ENCODE measurements at places on chromosomes 12 and 14.

DNA sequence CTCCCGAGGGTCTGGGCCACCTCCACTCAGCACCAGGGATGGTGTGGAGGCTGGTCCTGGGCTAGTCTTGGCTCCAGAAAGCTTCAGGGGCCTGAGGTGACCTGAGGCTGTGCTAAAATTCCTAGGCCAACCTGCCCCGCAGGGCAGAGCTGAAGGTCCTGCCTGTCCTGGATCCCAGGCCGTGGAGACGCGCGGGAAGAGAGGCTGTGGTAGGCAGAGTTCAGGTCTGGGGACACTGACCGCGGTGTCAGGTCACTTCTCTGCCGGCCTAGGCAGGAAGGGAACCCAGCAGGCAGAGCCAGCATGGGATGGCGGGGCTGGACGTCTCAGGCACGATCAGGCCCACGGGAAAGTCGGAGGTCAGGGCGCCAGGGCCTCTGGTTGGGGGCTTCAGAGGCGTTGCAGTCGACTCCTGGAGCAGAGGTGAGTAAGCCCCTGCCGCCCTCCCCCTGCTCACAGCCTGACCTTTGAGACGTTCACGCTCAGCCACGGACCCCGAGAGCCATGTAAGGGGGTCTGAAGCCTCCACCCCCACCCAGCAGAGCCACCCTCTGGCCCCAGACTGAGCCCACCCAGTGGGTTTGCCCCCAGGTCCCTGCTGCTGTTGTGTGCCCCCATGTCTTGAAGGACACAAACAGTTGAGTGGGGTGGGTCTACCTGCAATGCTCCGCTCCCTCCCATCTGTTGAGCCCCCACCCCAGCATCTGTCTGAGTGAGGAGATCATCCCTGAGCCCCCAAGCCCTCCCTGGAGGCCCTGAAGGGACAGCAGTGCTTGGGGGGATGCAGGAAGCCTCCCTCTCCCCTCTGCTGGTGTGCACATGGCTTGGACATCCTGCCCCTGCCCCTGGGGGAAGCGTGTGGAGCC lies 142.7 kb downstream of the KIF26A start:
- no peak for DNase-seq

- DNase-seq: no peak
These were observed 58.1 kb downstream of the STAB2 start for GRCh38 chr12:103645202-103645601.

- no peak for DNase-seq
These were observed 457.1 kb upstream of the TBX3 start for GRCh38 chr12:115140981-115141655.

DNA sequence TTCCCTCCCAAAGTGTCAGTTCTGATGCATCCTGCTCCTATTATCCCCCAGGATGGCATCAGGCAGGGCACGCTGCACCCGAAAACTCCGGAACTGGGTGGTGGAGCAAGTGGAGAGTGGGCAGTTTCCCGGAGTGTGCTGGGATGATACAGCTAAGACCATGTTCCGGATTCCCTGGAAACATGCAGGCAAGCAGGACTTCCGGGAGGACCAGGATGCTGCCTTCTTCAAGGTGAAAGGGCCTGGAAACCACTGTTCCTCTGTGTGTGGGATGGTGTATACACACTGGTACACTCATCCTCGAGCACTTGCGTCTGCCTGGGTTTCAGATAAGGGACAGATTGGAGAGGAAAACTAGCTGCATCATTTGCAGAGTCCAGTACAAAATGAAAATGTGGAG lies 1.0 kb downstream of the IRF9 start:
- DNase-seq: no peak

DNA sequence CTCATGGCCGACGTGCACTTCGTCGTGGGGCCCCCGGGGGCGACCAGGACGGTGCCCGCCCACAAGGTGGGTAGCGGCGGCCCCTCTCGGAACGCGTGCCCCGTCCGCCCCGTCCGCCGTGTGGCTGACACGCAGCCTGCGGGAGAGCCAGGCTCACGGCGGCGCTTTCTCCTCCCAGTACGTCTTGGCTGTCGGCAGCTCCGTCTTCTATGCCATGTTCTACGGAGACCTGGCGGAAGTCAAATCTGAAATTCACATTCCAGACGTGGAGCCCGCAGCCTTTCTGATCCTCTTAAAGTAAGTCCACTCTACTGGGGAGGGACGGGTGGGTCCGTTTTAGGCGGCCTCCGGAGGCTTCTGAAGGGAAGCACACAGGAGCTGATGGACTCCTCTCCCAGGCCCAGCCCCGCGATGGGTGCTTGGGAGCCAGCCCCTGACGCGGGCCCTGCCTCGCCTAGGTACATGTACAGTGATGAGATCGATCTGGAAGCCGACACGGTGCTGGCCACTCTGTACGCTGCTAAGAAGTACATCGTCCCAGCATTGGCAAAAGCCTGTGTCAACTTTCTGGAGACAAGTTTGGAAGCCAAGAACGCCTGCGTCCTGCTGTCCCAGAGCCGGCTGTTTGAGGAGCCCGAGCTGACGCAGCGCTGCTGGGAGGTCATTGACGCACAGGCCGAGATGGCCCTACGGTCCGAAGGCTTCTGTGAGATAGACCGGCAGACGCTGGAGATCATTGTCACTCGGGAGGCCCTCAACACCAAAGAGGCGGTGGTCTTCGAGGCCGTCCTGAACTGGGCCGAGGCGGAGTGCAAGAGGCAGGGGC lies 1.1 kb downstream of the BTBD6 start:
- no peak for DNase-seq

- DNase-seq: no peak
These were observed 9.3 kb downstream of the GALNT9 start for GRCh38 chr12:132319991-132320570.

Data from stimulated activated CD4-positive, alpha-beta T cell treated with anti-CD3 and anti-CD28 coated beads, Interleukin-15, amount 100 ng/mL, for 1 hour (primary cell).